ENCODE measurements at places on chromosomes 5 and 9.

- DNase-seq, result no peak
Observed at GRCh38 chr9:90640361-90640760, 2.3 kb downstream of the DIRAS2 start.

GRCh38 chr5:18944771-18945170 lies 1043.2 kb downstream of the CDH18 start:
- no peak for DNase-seq

DNA sequence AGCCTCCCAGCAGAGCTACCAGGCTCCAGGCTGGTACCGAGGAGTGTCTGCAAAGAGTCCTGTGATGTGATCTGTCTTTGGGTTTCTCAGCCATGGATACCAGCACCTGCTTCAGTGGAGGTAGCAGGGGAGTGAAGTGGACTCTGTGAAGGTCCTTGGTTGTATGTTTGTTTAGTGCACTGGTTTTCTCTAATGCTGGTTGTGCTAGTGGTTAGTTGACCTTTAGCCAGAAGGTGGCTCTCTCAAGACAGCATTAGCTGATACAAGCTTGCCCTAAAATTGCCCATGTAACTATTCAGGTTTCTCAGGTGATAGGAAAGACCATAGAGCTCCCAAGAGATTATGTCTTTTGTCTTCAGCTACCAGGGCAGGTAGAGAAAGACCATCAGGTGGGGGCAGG lies 87.2 kb downstream of the MTAP start:
- no peak for DNase-seq

- no peak for DNase-seq
Observed at GRCh38 chr9:14418301-14418940, 104.5 kb upstream of the NFIB start.

Data from ecto neural progenitor cell (in vitro differentiated cells).